ENCODE measurements at places on chromosomes 5 and 9. TPM values are rescaled to one million over a fixed set of nuclear protein-coding genes. Genes with fewer than 3 reads are reported as not detected.

Gene SETX
- total RNA-seq: 117 TPM

Gene C9orf50
- not detected for total RNA-seq

Gene PPP3R2
- not detected for total RNA-seq

Gene CAVIN4
- 0.26 TPM for total RNA-seq

Gene RANBP17
- 11.6 TPM for total RNA-seq

Gene LEAP2
- 0.88 TPM for total RNA-seq

Gene PCDHGB3
- 10.2 TPM for total RNA-seq

Gene FAM53C
- 20.0 TPM for total RNA-seq

Gene FOXD4L5
- total RNA-seq: 0.37 TPM
